Esophagus squamous epithelium (tissue), 5 donors: ENCODE measurements at places on chromosomes 7 and 10.

GRCh38 chr7:148371280-148371937 is 219.2 kb upstream of the C7orf33 start:
- DNase-seq = no peak

GRCh38 chr7:27923642-27923980 is 183.6 kb downstream of the TAX1BP1 start:
- no peak for DNase-seq

DNA sequence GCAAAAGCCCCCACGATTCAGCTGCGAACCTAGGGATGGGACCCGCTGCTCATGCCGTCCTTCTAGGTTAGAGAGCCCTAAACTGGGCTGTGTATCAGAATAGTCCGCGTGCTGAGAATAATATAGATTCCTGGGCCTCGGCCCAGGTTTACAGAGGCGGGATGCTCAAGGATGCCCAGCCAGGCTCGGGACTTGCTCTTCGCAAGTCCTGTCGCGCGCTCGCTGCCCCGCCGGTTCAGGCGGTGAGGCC is 266 bp upstream of the STMP1 start:
- no peak for DNase-seq

DNA sequence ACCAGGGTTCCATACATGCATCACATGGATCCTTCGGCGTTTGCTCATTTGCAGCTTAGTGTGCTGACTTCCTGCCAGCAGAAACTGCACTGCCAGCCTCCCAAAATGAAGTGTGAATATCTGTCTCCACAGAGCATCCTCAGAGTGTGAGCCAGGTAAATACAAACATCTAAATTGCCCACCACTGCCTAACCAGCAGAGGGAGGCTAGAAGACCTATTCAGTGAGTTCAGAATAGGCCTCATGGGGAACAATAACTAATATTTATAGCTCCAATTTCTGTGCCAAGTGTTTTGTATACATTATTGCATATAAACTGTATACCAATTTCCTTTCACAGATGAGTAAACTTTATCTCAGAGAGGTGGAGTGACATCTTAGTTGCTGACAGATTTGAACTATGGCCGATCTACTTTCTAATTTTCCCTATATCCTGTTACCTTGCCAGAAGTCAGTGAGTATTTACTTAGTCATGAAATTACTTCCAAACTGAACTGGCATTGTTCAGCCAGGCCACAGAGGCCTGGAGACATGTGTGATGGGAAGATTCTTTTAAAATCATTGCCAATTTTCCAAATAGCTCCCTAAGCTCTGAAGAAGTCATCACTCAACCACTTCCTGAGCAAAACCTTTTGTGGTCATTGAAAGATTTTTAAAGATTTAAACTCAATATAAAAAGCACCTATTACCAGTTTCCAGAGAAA is 926.5 kb upstream of the GHITM start:
- no peak for DNase-seq

GRCh38 chr7:121872831-121873288 is at the start of gene PTPRZ1:
TSS of gene PTPRZ1 (plus strand) at chr7:121873161. CDS start at chr7:121873500, 339 bp downstream.
- DNase-seq = no peak

DNA sequence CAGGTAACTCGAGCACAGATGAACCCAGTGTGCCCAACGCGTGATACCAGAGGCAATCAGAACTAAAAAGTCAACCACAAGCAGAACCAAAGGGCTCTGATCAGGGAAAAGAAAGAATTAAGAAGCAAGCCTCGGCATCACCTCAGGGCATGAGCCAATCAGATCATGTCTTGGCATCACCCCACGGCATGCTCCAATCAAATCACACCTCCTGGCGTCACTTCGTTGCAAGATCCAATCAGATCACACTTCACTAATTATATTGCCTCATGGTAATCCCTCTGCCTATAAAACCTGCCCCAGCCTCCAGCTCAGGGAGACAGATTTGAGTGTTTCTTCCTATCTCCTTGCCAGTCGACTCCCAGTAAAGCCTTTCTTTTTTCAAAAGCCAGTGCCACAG is 46.8 kb downstream of the TYW1B start:
- no peak for DNase-seq

- no peak for DNase-seq
Observed at GRCh38 chr10:86203162-86203905, 163.3 kb downstream of the GRID1 start.

DNA sequence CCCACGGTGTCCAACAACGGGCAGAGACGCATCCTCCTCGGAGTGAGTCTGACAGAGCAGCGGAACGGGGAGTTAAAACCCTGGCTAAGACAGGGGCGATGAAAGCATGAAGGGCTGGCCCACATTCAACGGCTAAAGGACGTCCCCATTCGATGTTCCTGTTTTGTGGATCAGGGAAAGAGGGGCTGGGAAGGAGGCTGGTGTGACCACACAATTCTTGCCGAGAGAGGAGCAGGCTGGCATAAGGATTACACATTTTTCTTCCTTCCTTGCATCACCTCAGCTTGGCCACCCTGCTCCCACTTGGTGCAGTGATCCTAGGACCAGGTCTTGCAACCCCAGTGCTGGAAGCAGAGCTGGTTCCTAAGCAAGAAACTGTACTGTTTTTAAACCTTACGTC is 67.7 kb downstream of the GNA12 start:
- DNase-seq = no peak

DNA sequence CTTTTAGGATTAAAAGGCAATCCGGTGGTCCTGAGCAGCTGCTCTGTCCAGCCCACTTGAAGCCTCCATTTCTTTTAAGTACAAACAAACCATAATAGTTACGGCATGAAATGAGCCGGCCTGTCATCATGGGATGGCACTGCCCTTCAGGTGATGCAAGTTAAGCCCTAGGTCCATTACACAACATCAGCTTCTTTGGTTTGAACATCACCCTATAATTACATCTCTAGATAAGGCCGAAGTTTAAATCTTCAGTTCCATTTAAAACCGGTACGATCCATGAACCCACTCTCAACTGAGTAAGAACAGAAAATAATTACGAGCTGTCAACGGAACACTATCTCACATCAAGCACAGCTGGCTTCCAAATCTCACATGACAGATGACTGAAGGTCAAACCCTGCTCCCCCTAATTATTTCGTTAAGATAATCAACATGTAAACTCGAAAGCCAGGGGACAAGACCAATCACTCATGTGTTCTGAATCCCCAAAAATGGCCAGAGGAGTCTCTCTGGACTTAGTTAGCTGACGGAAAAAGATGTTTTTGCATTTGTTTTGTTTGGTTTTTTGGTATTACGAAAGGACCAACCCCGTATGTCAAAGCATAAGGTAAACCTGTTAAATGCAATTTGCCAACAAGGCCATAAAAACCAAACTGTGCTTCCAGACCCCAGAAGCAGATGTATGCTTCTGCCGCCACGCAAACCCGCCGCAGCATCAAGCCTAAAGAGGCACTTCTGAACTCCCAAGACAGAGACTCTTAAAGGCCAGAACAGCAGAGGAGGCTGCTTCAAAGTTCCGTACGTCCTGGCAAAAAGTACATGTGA is 10.8 kb downstream of the GNA12 start:
- no peak for DNase-seq

GRCh38 chr7:16066805-16067459 is 354.4 kb downstream of the CRPPA start:
- DNase-seq = no peak

DNA sequence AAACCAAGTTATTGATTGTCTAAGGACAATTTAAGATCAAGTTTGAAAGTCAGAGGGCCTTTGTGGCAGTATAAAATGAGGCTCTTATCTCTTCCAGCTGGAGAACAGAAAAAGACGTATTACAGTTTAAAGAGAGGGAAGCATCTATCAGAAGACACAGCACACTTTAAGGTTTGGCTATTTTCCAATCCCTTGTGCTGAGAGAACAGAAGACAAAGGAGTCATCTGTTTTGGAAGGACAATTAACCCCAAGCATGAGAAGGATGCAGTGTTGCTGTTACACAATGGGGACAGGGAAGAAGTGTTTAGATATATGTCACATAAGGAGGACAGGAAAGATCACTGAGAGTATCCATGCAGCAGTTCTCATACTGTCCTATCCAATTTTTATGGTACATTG is 1224.2 kb upstream of the SORCS1 start:
- no peak for DNase-seq

GRCh38 chr7:1668396-1669063 is 1.5 kb upstream of the ELFN1 start:
- no peak for DNase-seq

DNA sequence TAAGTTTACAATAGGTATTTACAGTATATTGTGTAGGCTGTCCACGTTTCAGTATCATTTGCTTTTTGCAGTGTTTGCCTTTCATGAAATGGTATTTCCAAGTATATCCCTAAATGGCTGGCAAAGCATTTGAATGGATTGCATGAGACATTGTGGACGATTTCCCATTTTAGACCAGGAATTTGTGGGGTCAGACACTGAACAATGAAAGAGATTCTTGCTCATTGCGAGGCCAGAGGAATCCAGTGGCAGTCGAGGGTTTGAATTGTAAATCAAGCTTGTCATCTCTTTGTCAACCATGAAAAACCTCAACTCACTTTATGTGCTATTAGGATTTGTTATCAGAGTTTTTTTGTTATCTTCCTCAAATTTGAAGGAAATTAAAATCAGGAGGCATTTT is 70.8 kb downstream of the CREB5 start:
- DNase-seq = no peak

GRCh38 chr10:34415039-34415438 is 400.1 kb downstream of the PARD3 start:
- DNase-seq = no peak

GRCh38 chr10:90398566-90398965 is 459.3 kb downstream of the HTR7 start:
- DNase-seq = no peak

GRCh38 chr10:101901340-101901739 is 57.7 kb upstream of the KCNIP2 start:
- DNase-seq = no peak

DNA sequence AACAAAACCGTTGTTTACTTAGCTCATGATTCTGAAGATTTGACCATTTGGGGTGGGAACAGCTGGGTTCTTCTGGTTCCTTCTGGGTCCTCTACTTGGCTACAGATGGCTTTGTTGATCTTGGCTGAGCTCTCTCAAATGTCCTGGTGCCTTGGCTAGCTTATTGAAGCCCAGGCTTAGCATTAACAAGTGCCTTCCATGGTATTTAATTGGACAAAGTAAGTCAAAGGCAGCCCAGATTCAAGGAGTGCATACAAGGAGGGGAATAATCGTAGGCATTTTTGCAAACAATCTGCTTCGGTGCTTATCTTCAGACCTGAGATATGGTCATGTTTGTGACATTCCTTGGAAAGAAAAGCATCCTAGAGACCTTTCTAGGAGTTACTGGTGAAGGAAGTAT is 81.4 kb downstream of the ADCYAP1R1 start:
- no peak for DNase-seq

DNA sequence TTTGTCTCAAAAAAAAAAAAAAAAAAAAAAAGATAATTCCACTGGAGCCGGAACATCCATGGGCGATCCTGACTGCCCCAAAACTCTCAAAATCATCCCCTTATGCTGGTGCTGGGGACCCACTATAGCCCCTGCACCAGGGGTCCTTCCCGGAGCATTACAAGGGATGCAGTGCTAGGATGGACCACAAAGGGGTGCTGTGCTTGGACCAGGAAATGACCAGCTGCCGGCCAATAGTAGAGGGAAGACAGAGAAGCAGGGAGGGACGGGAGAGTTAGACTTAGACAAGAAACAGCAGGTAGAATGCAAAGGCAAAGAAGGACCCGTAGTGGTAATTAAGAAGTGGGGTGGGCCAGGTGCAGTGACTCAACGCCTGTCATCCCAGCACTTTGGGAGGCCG is 40.5 kb downstream of the RCC1L start:
- DNase-seq = no peak

GRCh38 chr10:110042891-110043290 is 35.1 kb downstream of the ADD3 start:
- no peak for DNase-seq
